Anterior cingulate cortex (tissue), 58 donors: ENCODE measurements at places on chromosomes 16 and 17.
A peak's percentile ranks its signal among the peaks of the same experiment; 100 is the strongest.

DNA sequence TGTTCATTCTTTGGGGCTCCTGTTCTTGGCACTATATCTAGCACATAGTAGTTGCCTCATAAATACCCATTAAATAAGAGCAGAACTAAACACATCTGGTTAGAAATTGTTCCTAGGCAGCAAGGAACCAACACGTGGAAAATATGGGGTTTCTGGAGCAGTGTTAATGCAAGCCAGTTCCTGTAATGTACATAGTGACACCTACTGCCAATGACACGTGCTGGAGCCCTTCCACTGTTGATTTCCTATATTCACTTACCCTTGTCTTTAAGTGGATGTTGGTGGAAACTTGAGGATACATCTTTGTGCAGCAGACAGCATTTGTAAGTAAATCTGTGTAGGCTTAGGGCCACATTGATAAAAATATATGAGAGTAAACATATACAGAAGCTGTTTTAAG, 1.6 kb upstream of the IRF8 start:
- no peak for DNase-seq

GRCh38 chr17:78986048-78986648, 6.4 kb upstream of the LGALS3BP start:
- no peak for DNase-seq

GRCh38 chr16:17206712-17207111, 264.0 kb downstream of the XYLT1 start:
- no peak for DNase-seq

DNA sequence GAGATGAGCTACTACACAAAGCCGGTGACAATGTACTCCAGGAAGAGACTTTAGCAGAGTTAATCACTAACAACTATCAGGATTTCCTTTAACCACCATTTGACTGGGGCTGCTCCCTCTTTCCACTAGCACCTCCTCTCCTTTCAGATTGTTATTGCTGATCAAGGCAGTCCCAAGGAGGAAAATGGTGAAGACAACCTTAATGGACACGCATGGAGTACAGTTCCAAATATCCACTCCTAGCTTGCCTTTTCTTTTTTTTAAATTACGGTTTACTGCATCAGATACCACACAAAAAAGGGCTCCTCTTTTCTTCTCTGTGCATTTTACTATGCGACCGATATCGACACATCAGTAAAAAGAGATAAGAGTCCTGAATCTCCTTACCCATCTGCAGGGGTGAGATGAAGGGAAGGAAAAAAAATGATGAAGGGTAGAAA, 30.9 kb downstream of the FAM222B start:
- no peak for DNase-seq

DNA sequence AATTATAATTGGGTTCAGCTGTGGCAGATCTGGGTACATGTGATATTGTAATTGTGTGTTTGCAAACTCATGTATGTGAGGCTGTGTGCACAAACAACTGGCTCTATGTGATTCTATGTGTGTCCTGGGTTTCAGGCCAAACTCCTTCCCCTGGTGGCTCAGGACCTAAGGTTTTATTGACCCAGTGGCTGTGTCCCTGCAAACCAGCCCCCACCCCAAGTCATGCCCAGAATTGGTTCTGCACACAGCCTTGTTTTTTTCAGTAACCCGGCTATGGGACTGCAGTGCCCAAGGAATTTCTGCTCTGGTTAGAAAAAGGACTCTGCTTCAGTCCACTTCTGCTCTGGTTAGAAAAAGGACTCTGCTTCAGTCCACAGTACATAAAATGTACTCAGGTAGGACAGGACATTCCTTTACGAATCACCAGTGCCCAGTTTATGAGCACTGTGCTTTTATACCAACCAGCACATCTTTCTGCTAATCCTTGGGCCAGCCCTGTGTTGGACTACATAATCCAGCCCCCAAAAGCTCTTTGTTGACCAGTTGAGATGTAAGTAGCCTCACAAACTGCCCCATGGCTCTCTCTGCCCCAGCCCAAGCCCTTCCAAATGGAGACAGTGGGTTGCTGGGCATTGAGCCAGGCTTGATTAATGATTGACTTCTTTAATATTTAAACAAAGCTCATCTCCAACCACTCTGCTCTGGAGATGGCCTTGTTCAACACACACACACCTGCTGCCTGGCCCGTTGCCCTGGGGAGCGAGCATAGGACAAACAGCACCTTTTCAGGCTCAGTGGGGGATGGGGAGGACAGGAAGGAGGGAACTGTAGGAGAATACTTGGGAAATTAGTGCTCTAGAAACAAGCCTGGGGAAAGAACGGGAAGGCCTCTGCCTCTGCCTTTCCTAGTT, 2.9 kb upstream of the KCNH6 start:
- DNase-seq: no peak

DNA sequence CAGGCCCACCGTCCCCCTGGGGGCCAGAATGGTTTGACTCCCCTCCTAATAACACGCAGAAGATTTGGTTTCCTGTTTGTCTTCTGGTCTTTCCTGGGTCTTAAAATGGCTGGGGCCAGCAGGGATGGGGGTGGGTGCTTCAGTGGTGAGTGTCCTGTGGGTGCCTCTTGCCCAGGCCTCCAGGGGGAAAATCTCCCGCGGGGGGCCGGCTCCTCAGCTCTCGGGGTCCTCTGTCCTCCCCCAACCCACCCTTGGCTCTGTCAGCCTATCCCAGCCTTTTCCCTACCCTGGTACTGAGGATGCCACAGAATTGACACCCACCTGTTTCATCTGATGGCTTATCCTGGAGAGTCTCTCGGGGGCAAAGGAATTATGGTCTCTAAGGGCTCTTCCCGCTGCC, 23.8 kb upstream of the SDR42E2 start:
- no peak for DNase-seq

DNA sequence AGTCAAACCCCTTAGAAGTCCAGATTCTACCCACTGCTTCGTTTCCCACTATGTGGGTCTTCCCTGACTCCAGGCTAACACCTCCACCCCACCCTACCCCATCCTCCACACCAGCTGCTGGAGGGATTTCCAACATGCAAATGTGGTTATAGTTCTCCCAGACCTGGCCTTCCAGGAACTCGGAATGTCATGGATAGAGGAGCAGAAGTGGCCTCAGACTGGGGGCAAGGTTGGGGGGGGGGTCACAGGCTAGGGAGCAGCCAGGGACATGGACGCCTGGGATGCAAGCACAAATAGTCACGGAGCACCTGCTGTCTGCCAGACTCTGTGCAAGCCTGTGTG, 2.0 kb downstream of the CAMKK1 start:
- DNase-seq: no peak

DNA sequence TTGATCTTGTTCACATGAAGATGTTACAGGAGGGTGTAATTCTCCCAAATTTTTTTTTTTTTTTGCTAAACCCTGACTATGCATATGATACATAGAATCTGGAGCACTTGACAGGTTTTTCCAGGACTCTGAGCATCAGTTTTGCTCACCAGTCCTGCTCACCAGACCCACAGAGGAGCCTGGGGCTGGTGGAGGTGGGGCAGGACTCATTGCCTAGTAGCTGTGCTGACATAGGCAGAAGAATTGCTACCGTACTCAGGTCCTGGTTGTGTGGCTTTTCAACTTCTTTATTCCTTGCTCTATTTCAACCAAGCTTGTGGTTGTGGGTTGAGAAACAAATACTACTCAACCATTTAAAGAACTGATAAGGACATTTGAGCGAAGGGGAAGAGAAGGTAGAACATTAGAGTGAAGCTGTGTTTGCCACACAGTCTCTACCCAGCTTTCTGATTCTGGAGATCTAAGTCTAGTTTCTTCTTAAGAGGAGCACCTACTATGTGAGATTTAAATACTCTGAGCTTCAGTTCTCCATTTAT, 212.4 kb downstream of the UTP18 start:
- DNase-seq: no peak

DNA sequence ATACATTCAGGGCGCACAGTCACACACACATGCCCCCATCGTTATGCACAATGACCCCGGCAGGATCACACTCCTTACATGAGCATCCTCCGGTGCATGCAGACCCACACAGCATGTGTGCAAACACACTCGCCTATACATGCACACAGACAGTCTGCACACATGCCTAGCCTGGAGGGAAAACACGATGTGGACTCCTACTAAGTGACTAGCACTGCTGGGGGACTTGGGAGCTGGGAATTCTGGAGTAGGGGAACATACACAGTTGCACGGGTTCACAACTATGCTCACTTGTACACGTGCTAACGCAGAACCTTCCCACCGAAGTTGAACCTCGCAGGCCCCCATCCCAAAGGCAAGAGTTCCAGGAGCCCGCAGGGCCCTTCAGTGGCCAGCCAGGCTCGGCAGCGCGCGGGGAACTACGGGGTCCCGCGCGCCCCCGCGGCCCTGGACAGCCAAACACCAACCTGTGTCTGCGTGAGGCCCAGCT, 2.0 kb downstream of the DLX3 start:
- DNase-seq: no peak

DNA sequence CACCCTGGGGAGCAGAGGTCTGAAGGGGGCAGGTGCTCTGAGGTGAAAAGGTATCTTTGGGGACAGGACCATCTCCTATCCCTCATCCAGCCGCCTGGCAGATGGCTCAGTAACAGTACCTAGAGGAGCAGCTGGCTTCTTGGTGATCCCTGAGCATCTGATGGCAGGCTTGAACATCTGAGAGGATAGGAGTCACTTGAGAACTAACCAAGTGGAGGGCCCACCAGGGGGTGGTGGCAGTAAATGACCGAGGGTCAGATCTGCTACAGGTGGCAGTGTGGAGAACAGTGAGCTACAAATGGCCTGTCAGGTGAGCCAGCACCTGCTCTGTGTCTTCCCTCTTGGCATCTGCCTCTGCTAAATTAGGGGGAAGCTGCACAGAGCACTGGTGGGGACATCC, 13.8 kb downstream of the HROB start:
- no peak for DNase-seq

- DNase-seq: no peak
Measured at GRCh38 chr17:74198694-74199093, 4.8 kb upstream of the RPL38 start.

- DNase-seq: no peak
Measured at GRCh38 chr16:7997966-7998365, 592.3 kb downstream of the TMEM114 start.

DNA sequence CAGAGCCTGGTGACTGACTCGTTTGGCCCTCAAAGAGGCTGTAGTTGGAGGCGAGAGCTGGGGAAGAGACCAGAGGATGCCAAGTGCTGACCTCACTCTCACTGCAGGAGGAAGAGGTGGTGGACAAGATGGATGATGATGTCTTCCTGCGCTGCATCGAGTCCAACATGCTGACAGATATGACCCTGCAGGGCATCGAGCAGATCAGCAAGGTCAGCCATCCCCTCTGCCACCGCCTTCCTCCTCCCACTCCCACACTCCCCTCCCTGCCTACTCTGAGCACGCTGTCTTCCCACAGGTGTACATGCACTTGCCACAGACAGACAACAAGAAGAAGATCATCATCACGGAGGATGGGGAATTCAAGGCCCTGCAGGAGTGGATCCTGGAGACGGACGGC, 26.9 kb downstream of the POLR2A start:
- no peak for DNase-seq

DNA sequence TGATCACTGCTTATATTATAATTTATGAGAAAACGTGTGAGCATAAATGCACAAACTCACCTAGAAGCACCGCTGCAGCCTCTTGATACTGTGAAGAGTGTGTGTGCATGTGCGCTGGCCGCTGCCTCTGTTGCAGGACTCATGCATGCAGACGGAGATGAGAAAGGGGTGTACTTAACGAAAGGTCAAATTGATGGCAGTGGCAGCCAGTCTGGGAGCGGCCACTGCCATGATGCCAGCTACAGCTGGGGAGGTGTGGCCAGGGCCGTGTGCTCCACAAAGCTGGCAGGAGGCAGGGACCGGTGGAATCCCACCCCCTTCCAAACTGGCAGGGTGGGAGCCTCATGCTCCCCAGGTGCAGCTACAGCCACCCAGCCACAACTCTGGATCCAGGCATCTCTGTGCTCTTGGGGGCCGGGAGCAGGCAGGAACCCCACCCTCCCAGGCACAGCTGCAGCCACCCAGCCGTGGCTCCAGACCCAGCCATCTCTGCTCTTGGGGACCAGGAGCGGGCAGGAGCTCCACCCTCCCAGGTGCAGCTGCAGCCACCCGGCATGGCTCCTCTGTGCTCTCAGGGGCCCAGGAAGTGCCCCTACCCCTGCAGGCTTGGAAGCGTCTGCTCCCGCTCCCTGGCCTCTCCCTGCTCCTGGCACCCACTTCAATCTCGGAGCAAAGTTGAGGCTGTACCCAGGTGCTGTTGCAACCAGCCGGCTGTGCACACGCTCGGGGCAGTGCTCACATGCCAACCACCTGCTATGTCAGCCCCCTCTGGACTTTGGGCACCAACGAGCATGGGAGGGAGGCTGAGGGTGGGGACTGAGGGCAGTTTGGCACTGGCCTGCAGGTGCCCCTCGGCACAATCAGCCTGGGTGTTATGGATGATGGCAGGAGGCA, 77.5 kb upstream of the CHMP6 start:
- no peak for DNase-seq

GRCh38 chr16:86355531-86355930, 154.8 kb upstream of the FOXF1 start:
- no peak for DNase-seq

GRCh38 chr16:85281181-85281580, 168.9 kb upstream of the CIBAR2 start:
- no peak for DNase-seq

- DNase-seq: no peak
Measured at GRCh38 chr16:89308391-89309333, 91.2 kb downstream of the ZNF778 start.

DNA sequence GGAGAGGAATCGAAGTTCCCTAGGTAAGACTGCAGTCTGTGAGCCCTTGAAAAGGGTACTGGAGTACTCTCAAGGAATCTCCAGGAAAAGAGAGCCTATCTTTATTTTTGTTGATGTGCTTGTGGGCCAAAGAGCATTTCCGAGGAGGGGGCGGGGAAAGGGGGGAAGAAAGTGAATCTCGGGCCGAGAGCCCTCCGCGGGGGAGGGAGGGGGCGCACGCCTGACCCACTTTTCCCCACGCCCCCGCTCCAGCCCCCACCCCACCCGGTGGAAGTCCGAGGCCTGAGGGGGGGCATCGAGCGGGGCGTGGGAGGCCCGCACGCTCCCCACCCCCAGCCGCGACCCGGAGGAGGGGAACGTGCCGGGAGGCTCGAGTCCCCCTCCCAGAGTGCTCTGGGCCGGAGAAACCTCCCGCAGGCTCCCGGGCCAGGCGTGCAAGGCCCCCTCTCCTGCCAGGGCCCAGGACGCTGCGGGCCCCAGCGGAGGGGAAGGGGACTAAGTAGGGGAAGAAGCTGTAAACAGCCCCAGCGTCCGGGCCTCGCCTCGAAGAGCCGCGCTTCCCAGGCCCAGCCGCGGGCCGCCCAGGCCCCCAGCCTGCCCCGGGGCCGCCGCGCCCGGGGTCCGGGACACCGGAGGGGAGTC, 444 bp downstream of the HELZ start:
- DNase-seq: peak; percentile 57
